Esophagus squamous epithelium (tissue), 5 donors: ENCODE measurements at places on chromosomes 6 and 20. TPM values are rescaled to one million over a fixed set of nuclear protein-coding genes. Genes with fewer than 3 reads are reported as not detected.

The FNDC1 gene
- total RNA-seq = 0.06 TPM

The ENPP3 gene
- total RNA-seq = 2.3 TPM

The PTPRT gene
- not detected for total RNA-seq

The JAG1 gene
- 182 TPM for total RNA-seq

The OR2H2 gene
- not detected for total RNA-seq

The MAFB gene
- total RNA-seq = 39.9 TPM

The NMBR gene
- not detected for total RNA-seq

The TP53INP2 gene
- 40.1 TPM for total RNA-seq

DNA sequence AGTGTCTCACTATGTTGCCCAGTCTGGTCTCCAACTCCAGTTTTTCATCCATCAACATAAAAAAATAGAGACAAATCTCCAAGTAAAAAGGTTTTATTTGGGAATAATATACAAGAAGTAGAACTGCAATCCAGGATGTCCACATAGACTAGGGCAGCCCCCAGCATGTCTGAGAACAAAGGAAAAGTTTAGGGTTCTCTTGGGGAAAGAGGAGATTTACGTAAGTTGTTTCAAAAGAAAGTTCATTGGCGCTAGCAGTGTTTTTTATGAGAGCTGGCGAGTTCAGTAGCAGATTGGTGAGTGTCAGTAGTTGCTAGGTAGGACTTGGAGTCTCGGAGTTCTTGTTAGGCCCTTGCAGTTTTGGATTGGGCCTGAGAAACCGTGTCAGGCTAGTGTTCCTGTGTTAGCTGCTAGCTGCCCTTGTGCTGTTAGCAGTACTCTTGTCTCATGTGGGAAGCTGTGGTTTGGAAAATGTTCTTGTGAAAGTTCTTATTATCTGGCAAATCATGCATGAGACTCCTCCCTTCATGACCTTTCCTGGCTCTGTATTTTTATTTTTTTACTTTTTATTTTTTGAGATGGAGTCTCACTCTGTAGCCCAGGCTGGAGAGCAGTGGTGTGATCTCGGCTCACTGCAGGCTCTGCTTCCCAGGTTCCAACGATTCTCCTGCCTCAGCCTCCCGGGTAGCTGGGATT is 24.7 kb downstream of the TTLL9 start:
- no peak overlapping the region for H3K27ac ChIP-seq
- peak; percentile 5 for DNase-seq
- H3K4me3 ChIP-seq = no peak overlapping the region
- H3K4me1 ChIP-seq = no peaks in the 10 kb centered on the region
- no peaks in the 10 kb centered on the region for H3K36me3 ChIP-seq
- no peaks in the 10 kb centered on the region for H3K27me3 ChIP-seq

GRCh38 chr6:89479897-89480296 is 46.9 kb downstream of the ANKRD6 start:
- H3K27ac ChIP-seq = no peak overlapping the region
- no peak for DNase-seq
- H3K27me3 ChIP-seq = no peaks in the 10 kb centered on the region
- H3K4me3 ChIP-seq = no peak overlapping the region
- H3K36me3 ChIP-seq = no peaks in the 10 kb centered on the region
- peaks cover 32% of the 10 kb centered on the region for H3K4me1 ChIP-seq

DNA sequence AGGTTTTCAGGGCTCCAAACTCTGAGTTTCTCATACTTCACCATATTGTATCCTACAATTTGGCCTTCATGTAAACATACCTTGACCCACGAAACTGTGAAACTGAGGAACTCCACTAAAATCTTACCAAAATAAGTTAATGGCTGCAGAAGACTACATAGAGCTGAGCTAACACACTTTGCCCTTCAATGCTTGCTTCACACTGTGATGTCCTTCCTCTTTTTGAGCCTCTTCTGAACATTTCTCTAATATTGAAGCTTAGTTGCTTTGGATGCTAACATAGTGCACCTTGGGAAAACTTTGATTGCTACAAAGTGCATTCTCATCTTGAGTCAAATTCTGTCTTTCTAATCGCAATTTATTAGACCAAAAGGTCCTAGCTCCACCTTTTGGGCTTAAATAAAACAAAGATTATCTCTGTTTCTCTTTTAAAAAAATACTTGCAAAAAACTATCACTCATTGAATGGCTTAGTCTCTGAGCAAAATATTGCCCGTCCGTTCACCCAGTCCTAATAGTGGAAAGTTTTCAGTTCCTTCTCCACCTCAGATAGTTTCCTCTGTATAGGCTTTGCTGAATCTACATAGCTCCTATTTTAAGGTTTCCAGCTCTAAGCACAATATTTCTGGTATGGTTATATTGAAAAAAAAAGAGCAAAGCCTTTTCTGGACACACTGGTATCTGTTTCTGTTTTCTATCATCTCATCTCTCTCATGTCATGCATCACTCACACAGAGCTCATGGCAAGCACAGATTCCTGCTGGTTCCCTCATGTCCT is 494.6 kb downstream of the RFPL4B start:
- H3K27ac ChIP-seq = no peak overlapping the region
- no peak for DNase-seq
- H3K4me3 ChIP-seq = no peak overlapping the region
- H3K36me3 ChIP-seq = no peaks in the 10 kb centered on the region

GRCh38 chr6:43971776-43972126 is 155.5 kb downstream of the MRPL14 start:
- H3K27ac ChIP-seq = no peak overlapping the region
- no peaks in the 10 kb centered on the region for H3K27me3 ChIP-seq
- H3K36me3 ChIP-seq = no peaks in the 10 kb centered on the region
- H3K4me1 ChIP-seq = peaks cover 22% of the 10 kb centered on the region

- H3K36me3 ChIP-seq = no peaks in the 10 kb centered on the region
- H3K27me3 ChIP-seq = no peaks in the 10 kb centered on the region
- H3K4me1 ChIP-seq = peaks cover 13% of the 10 kb centered on the region
- peak overlapping the region; percentile 73 for H3K4me3 ChIP-seq
These were observed 926 bp downstream of the PEX3 start for GRCh38 chr6:143451531-143451930.

- peak overlapping the region; percentile 36 for H3K27ac ChIP-seq
- H3K4me1 ChIP-seq = no peaks in the 10 kb centered on the region
- no peaks in the 10 kb centered on the region for H3K27me3 ChIP-seq
- H3K4me3 ChIP-seq = no peak overlapping the region
- no peaks in the 10 kb centered on the region for H3K36me3 ChIP-seq
- no peak for DNase-seq
These were observed 114.6 kb downstream of the CLIC5 start for GRCh38 chr6:45900808-45901752.

DNA sequence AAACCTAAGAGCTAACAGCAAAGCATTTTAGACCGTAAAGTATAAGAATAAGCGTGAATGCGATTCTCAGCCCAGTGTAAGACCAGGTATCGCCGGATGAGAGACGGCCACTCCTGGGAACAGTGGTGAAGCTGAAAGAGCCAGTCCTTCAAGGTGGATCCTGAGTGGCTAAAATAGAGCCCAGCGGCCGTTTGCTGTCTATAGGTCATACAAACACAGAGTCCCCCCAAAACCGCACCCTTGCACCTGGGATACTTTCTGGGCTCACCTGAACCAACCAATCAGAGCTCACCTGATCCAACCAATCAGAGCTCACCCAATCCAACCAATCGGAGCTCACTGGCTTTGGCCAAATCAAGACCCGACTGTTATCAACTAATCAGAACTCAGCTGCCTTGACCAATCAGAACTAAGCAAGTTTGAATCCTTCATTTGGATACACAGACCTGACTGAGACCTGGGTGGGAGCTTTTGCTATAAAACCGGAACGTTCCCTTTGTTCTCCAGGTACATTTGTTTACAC is 248.2 kb downstream of the DLL1 start:
- DNase-seq = no peak
- H3K4me1 ChIP-seq = peaks cover 21% of the 10 kb centered on the region

DNA sequence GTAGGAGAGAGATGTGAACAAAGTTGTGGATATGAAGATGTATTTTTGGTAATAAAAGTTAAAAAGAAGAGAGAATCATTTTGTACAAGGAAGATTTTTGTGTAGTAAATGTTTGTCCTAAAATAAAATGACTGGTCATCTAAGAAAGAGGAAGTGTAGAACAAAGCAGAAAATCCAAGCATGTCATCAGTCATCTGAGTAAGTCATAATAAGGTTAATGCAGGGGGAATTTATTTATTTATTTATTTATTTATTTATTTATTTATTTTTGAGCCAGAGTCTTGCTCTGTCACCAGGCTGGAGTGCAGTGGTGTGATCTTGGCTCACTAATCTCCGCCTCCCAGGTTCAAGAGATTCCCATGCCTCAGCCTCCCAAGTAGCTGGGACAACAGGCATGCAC is 15.7 kb upstream of the CGA start:
- DNase-seq = no peak
- H3K4me1 ChIP-seq = no peaks in the 10 kb centered on the region
- no peaks in the 10 kb centered on the region for H3K36me3 ChIP-seq
- H3K27ac ChIP-seq = no peak overlapping the region

- H3K4me1 ChIP-seq = peaks cover 7% of the 10 kb centered on the region
- H3K27ac ChIP-seq = no peak overlapping the region
- H3K36me3 ChIP-seq = no peaks in the 10 kb centered on the region
- no peak for DNase-seq
- H3K4me3 ChIP-seq = no peak overlapping the region
- H3K27me3 ChIP-seq = no peaks in the 10 kb centered on the region
These were observed 20.1 kb upstream of the RNGTT start for GRCh38 chr6:88983532-88983931.

- H3K27ac ChIP-seq = no peak overlapping the region
- DNase-seq = no peak
- no peak overlapping the region for H3K4me3 ChIP-seq
- H3K36me3 ChIP-seq = no peaks in the 10 kb centered on the region
These were observed 260.4 kb upstream of the THEMIS start for GRCh38 chr6:128161263-128161662.
